RWPE1 (cell line): ENCODE measurements at places on chromosomes 11 and 22.

- DNase-seq = no peak
These were observed 757.5 kb downstream of the NELL1 start for GRCh38 chr11:21426931-21427330.

GRCh38 chr22:28900379-28900925 is 17.1 kb downstream of the ZNRF3 start:
- no peak for DNase-seq

DNA sequence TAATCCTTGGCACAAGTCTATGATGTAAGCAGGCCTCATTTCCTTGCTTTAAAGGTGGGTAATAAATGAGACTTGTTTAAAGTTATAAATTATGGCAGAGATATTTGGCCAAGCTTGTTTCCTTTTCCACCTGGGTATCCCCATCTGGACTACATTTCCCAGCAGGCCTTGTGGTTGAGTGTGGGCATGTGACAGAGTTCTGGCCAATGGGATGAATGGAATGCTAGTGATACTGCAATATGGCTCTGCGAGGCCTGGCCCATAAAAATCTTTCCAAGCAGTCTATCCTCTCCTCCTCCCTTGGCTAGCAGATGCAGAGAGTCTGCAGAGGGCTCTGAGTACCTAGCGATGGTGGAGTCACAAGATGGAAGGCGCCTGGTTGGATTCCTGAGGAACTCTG is 102.5 kb downstream of the TIMP3 start:
- peak; percentile 29 for DNase-seq

- no peak for DNase-seq
These were observed 33.9 kb downstream of the ANO1 start for GRCh38 chr11:70112017-70112434.

GRCh38 chr11:95803973-95804372 is 13.7 kb downstream of the CEP57 start:
- no peak for DNase-seq

- no peak for DNase-seq
These were observed 42.6 kb upstream of the VPREB1 start for GRCh38 chr22:22201930-22202343.

DNA sequence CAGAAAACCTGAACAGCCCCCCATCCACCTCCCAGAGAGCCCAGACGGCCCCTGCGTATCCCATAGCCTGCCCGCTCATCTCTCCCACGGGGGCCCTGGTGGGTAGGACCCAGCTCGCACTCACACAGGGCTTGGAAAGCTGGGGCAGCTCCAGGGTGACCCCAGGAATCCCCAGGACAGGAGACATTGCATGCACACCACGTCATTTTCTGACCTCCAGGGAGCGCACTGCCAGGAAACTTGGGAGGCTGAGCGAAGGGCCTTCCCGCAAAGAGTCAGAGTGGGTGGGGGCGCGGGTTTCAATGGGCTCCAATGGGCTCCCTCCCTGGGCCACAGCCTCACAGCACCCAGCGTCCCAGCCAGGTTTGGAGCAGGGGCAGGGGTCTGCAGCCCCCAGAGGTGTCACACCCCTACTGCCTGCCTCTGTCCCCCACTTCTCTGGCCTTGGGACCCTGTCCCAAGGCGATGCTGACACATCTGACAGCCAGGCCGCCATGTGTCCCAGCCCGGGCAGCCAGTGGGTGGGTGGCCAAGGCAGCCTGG is 8.2 kb upstream of the SYT8 start:
- peak; percentile 34 for DNase-seq

DNA sequence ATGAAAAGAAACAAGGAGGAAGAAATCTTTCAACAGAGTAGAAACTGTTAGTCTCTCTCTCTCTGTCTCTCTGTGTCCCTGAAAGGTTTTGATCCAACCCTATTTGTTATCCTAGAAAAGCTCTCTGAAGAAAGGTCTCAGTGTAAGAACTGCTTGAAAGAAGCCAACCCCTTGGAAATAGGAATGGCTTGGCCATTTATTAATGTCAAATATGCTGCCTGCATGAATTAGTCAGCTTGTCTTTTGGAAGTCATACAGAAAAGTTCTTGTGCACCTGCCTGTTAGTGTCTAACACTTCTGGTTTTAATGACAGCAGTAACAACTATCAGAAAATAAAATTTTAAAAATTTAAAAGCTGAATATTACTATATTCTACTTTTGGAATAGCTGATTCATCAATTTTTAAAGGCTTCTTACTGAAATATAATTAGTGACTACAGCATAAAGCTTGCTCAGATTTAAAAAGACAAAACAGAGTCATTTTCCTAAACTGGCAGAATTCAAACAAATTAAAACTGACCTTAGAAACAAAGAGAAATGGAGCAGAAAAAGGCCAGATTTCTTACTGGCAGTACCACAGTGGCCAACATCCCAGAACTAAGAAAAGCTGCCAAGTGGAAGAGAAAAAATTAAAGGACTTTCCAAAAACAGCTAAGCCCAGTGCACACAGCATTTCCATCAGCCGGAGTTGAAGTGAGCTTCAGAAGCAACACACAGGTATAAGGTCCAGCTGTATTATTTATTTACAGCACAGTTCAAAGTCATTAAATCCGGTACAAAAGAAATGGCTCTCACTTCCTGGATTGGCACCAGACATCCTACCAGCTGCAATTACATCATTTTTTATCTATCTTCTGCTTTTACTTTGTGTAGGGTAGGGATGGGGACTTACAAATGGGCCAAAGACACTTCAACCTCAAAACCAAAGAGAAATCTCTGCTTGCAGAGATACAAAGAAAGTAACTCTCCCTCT is 76.3 kb downstream of the PRCP start:
- DNase-seq = no peak

DNA sequence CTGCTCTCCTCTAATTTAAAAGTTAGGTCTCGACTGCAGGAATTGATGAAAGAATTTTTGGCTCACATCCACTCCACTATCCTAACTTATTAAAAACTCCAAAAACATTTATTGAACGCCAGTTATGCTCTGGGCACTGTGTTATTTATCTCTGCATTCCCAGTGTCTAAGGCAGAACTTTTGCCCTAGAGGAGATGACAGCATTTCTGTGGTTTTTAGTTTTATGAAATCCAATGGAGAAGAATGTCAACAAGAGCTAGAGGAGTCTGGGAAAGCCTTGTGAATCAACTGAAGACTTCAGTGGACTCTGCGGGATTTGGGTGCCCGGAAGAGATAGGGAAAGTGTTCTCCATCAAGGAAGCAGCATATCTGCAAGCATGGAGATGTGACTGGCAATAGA is 217.0 kb upstream of the PGR start:
- no peak for DNase-seq

DNA sequence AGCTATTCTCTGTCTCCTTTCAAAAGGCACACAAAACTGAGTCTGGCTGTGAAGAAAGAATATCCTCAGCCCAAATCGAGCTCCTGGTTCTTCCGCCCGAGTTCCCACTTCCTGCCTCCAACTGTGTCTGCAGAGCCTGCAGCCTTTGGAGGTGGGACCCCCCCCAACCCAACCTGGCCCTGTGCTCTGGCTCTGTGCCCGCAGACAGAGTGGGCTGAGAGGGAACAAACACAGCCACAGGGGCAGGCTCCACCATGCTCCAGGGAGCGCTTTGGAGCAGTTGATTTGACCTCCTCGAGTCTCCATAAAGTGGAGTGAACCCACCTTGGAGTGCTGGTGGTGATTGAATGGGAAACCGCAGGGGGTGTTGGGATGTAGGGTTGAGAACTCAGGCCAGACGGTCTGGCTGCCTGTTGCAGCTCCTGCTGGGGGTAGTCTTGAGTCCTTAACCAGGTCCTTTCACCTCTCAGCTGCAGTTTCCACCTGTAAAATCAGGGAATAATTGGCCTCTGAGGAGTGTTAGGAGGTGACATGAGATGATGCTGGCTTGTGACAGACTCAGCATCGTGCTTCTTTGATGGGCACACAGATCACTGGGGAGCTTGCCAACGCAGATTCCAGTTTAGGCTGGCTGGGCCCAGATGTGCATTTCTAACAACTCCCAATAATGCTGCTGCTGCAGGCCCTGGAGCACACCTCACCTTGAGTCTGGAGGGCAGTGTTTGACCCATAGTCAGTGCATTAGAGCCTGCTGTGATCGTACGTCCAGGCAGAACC is 11.4 kb downstream of the DAGLA start:
- no peak for DNase-seq

- DNase-seq = no peak
These were observed 5.5 kb downstream of the KIAA0930 start for GRCh38 chr22:45235101-45235777.

DNA sequence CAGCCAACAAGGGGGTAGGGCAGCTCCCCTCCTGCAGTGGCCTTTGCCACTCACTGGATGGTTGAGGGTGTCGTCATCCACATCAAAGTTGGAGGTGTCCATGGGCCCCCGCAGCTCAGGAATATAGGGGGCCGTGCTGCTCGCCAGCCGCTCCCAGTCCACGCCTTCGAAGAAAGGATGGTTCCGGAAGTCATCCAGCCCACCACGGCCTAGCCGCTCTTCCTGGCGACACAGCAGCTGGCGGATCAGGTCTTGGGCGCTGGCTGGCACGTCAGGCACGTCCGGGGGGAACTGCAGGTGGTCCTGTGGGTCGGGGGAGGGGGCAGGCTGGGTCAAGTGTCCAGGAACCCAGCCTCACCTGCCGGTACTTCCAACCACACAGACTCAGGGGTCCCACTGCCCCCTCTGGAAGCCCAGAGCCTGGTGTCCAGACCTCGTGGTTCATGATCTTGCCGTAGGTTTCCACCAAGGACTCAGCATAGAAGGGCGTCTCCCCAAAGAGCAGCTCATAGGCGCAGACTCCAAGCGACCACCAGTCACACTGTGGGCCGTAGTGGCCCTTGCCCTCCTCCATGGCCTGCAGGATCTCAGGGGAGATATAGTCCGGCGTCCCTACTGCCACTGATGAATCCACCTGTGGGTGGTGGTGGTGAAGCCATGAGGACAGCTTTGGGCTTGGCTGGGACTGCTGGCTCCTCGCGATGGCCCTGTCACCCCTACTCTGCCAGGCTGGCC is 5.7 kb downstream of the CDC42BPG start:
- DNase-seq = no peak

GRCh38 chr22:31235081-31235480 is 23.0 kb downstream of the LIMK2 start:
- no peak for DNase-seq

DNA sequence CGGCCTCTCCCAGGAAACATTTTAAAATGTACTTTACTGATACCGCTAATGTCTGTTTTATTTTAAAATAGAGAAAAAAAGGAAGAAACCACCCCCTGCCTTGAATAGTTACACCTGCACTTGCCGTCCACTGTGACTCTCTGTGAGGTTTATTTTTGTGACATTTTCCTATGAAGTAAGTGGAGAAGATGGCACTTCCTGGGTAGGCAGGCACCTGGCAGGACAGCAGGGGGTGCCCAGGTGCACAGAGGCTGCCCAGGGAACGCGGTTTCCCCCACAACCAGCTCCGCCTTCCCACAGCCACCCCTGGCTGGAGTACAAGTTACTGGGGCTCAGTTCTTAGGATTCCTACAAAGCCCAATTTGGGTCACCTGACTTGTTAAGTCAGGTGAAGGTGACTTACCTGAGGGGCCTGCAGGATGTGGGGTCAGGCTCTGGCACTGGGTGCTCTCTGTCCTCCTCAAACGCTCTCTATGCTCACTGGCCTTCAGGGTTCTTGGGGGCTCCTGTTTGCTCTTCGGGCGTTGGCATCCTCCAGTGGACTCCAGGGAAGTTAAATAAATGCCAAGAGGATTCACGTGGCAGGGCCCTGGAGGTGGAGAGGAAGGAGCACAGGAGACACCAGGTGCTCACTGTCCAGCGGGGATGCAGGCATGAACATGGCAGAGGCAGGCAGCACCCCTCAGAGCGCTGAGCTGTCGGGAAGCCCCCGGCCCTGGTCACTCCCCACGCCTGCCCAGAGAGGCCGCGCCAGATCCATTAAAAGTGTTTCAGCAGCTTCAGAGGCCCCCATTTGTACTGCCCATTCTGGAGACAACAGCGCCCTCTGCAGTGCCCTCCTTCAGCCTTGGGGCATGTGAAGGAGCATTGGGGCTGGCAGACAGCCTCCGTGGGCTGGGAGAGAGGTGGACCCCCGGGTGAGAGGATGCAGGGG is 1021.2 kb downstream of the TBC1D22A start:
- no peak for DNase-seq

DNA sequence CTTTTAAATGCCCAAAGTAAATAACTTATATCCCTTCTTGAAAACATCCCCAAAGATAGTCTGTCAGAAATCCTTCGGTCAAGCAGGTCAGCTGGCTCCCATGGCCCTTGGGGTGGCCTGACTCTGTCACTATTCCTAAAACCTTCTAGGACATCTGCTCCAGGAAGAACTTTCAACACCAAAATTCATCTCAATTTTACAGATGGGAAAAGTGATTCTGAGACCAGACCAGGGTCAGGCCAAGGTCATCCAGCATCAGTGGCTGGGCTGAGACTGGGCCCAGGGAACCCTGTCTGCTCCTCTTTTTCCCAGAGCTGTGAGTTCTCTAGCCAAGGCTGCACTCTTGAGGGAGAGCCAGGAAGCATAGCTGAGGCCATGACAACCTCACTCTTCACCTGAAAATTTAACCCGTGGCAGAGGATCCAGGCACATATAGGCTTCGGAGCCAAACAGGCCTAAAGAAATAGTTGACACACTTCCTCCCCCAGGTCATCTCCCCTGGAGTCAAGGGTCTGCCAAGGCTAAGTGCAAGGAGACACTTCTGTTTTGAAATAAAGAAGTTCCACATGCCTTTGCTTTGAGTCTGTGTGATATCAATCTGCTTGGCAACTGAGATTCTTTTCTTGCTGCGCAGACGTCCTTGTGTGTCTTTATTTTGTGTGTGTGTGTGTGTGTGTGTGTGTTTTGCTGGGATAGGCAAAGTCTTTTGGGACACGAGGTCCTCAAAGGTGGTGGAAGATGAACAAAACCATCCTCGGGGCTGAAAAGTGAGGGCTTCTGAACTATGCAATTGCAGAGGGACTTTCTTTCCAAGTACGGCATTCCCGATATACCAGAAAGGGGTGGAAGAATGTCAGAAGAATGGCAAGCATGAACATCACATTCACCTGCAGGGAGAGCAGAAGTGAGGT is 16.8 kb upstream of the PRG2 start:
- no peak for DNase-seq

DNA sequence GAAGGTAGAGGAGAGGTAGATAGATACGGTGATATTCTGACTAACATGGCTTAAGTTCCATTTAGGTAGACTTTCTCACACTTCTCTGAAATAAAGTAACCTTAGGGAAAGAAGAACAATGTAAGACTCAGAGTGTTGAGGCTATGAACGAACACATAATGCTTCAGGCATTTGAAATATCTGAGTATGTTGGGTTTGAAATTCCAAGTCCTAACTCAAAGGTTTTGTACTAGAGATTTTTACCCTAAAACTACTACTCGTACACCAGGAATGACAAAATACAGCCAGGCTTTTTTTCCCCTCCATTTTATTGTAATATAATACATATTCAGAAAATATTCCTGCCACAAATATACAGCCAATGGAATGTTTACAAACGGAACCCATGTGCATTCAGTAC is 592.6 kb downstream of the ETS1 start:
- DNase-seq = peak; percentile 10

- no peak for DNase-seq
These were observed 687 bp downstream of the ALKBH8 start for GRCh38 chr11:107564877-107565218.

GRCh38 chr11:116601814-116602636 is 170.8 kb downstream of the BUD13 start:
- DNase-seq = no peak

GRCh38 chr22:33220476-33221080 is 162.4 kb upstream of the SYN3 start:
- no peak for DNase-seq

- no peak for DNase-seq
These were observed 14.2 kb upstream of the CCDC89 start for GRCh38 chr11:85699957-85700741.
